ENCODE measurements at places on chromosomes 6 and 20.

DNA sequence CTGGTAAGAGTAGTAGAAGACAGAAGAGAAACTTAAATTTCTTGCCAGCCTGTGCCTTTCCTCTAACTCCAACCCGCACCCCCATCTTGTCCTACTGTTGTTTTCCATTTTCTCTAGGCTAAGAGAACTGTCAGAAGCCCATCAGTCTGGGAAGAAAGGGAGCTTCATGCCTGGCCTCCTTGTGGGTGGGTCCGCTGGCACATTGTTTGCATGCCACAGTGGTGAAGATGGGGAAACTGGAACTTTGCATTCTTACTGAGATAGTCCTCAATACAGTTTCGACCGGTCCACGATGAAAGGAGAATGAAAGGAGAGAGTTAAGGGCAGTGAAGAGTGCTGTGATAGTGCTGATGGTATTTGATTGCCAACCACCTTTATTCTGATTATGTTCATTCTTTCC, 103.1 kb downstream of the TCP11 start:
- DNase-seq, result no peak

DNA sequence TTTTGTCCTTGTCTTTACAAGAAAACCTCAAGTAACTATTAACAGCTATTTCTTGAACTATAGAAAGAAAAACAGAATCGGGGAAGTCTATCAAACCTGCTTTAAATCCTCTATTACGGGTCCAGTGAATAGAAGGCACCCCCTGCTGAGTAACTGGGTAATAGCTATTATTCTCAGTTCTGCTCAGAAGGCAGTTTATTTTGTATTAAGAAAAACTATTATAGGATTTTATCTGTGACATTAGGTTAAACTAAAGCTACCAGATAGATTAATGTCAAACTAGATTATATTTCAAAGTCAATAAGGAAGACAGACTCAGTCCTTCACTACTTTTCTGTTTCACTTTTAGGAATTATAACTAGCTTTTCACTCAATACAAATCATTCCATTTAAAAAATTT, 93.7 kb downstream of the DST start:
- DNase-seq, result no peak

GRCh38 chr6:11345536-11345935, 113.1 kb upstream of the NEDD9 start:
- DNase-seq, result no peak

GRCh38 chr6:125156496-125156895, 2.9 kb downstream of the TPD52L1 start:
- no peak for DNase-seq

GRCh38 chr6:36610956-36611336, 16.8 kb downstream of the SRSF3 start:
- no peak for DNase-seq

DNA sequence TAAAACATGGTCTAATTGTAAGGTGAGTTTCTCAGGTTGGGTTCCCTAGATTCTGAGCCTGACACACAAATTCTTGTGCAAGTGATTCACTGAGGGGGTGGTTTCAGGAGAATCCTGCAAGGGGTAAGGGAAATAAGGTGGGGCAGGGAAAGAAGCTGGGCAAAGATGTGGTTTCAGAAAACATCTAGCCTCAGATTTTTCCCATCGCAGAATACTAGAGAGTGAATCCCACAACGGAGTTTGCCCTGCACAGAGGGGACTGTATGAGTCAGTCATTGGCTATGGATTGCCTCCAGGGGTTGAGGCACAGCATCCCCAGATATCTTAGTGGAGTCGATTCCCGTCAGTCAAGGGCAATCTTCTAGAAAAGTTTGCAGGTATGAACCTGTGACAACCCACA, 65.2 kb downstream of the PRL start:
- no peak for DNase-seq

- DNase-seq, result no peak
Measured at GRCh38 chr20:16654858-16655535, 74.8 kb upstream of the SNRPB2 start.

GRCh38 chr6:80105972-80106417, 476 bp upstream of the BCKDHB start:
- no peak for DNase-seq

GRCh38 chr20:6134592-6134991, 11.8 kb upstream of the FERMT1 start:
- DNase-seq, result no peak

GRCh38 chr6:125843593-125843992, 52.8 kb downstream of the NCOA7 start:
- no peak for DNase-seq

- DNase-seq, result no peak
Measured at GRCh38 chr6:20313960-20314530, 87.6 kb upstream of the E2F3 start.

DNA sequence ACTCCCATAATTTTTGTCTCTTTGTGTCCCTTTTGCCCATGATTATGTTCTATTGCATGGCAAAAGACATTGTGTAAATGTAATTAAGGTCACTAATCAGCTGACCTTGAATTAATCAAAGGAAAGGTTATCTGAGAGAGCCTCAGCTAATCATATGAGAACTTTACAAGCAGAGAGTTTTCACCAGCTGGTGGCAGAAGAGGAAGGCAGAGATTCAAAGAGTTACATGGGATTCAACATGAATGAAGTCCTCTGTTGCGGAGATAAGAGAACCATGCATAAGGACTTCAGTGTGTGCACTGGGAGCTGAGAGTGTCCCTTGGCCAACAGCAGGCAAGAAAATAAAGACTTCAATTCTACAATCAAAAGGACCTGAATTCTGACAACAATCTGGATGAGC, 494.1 kb upstream of the ARID1B start:
- no peak for DNase-seq

DNA sequence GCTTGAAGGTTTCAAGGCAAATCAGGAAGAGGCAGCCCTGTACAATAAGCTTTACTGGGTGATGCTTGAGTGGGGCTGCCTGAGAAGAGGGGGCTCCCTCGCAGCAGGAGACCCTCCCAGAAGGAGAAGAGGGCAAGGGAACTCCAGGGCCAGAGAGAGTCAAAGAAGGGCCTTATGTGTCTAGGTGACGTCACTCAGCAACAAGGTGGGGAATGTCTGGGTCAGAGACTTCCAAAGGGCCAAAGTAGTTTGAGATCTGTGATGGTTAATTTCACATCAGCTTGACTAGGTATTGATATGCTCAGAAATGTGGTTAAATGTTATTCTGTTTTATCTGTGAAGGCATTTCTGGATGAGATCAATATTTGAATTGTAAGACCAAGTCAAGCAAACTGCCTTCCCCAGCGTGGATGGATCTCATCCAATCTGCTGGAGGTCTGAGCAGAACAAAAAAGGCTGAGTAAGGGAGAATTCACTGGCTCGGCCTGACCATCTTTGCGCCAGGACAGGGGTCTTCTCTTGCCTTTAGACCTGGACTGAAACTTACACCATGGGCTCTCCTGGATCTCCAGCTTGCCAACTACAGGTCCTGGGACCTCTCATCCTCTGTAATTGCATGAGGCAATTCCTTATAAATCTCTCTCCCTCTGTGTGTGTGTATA, 35.9 kb downstream of the MAS1 start:
- DNase-seq, result no peak

DNA sequence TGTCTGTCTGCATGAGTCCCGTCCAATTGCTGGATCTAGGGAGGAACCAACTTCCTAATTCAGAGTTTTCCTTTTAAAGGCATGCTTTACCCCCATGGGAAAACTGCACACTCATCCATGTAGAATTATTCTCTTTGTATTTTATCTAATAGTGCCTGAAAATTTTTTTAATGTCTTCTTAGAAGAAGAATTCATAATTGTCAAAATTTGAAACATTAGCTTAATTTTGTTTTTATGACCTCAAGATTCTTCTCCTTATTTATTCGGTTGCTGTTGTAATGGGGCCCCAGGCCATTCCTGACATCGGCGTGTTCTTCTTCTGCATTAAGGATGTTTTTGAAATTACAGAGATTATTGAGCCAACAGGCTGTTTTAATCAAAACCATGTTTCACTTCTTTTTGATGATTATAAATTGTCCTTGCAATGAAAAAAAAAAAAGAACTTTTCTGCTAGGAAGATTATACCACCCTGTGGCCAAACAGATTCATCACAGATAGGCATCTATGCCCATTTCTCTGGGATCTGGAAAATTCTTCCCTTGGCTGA, 100.3 kb downstream of the ZNF217 start:
- no peak for DNase-seq

DNA sequence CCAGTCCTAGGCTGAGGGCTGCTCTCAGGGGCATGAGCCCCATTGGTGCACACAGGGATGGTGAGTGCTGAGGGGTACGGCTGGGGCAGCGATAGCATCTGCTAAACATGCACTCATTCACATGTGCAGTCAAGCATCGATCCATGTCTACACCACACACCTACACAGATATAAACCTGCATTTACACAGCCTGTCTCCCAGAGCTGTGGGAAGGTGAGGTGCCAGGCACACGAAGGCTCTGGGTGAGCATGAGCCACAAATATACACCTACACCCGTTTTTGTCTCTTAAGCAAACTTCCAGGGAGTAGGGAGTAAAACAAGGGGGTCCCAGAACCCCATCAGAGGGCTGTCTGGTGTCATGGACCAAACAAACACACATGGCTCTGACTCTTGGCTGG, 99.3 kb downstream of the GRM4 start:
- DNase-seq, result no peak

GRCh38 chr6:10556992-10557391, 35.8 kb downstream of the GCNT2 start:
- DNase-seq, result no peak

GRCh38 chr20:8361006-8361652, 229.1 kb downstream of the PLCB1 start:
- DNase-seq, result no peak

- peak; percentile 67 for DNase-seq
Measured at GRCh38 chr20:37627060-37627766, 66.6 kb upstream of the CTNNBL1 start.

- DNase-seq, result no peak
Measured at GRCh38 chr20:2771631-2772080, 28.8 kb downstream of the CPXM1 start.

DNA sequence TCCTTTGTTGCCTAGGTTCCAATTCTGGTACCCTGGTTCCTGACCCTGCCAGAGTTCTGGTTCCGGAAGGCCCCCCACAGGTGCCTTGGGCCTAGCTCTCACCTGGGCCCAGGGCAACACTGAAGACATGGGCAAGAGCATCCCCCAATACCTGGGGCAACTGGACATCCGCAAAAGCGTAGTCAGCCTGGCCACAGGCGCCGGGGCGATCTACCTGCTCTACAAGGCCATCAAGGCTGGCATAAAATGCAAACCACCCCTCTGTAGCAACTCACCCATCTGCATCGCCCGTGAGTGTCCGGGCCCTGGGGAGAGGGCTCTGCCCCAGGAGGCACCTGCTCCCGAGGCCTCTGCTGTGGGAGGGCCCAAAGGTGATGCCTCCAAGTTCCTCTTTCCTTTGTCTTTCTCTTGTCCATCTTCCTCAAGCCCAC, at the start of gene ARMC12:
Gene ARMC12, plus strand, starts transcription at position 51 of the 431 bp plus-strand sequence. Its CDS starts 77 bp downstream, at position 128.
- no peak for DNase-seq

GRCh38 chr6:170554796-170555137, 598 bp downstream of the TBP start:
- no peak for DNase-seq

DNA sequence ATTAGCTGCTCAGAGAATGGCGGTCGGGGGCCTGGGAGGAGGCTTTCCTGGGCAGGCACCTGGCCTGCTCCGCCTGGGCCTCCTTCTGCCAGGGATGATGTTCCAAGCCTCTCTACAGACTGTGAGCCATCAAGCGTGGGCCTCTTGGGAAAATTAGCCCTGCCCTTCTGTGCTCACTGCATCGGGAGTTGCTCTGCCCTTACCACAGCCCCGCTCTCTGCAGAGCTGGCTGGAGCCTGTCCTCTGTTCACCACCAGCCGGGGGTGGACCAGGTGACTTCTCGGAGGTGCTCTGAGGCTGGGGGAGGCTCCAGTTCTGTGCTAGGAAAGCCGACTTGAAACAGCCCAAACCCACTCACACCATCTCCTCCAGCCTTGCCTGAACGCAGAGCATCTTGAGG, 24.2 kb downstream of the MDGA1 start:
- DNase-seq, result no peak

All from left renal pelvis (tissue), 4 donors.